Neural crest cell (in vitro differentiated cells): ENCODE measurements at places on chromosomes 6 and 20. TPM values are rescaled to one million over a fixed set of nuclear protein-coding genes. Genes with fewer than 3 reads are reported as not detected.

DNA sequence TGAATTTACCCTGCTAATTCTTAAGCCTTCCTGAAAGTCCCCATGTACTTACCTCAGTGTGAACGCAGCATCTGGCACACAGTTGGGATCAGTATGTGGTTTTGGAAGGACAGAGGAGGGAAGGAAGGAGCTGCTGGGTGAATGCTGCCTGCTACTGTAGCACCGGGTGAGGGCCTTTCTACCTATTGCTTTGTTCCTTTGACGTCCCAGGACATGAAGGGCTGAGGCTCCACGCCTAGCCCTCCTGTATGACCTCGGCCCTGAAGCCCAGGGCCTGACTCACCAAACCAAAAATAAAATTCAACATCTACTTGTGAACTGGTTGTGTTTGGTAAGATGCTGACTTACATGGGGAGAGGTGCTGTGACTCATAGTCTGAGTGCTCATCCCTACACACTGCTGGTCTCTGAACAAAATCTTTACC lies 51.1 kb downstream of the ARID1B start:
- H3K27me3 ChIP-seq = no peaks in the 10 kb centered on the region
- no peak for DNase-seq
- H3K4me3 ChIP-seq = no peak overlapping the region
- H3K4me1 ChIP-seq = peaks cover 51% of the 10 kb centered on the region

DNA sequence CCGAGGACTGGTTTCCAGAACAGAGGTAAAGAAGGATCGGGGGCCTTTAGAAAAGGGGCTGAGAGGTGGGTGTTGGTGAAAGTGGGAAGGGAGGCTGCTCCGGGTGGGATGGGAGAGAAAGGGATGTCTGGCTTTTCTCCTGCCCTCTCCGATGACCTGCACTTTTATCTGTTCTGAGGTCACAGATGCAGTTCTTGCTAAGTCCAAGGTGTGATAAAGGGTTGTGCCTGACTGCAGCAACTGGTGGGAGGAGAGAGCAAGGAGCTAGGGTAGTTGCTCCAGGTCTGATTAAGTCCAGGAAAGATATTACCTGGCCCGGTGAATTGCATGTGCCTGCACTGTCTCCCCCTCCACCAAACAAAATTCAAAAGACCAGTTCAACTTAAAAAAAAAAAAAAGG lies 145.6 kb upstream of the SOX4 start:
- peaks cover 8% of the 10 kb centered on the region for H3K4me1 ChIP-seq
- DNase-seq = no peak
- no peak overlapping the region for H3K27ac ChIP-seq
- no peaks in the 10 kb centered on the region for H3K36me3 ChIP-seq
- no peaks in the 10 kb centered on the region for H3K27me3 ChIP-seq

GRCh38 chr20:6595704-6596103 lies 171.8 kb upstream of the BMP2 start:
- no peak overlapping the region for H3K4me3 ChIP-seq
- H3K27ac ChIP-seq = no peak overlapping the region
- peaks cover 10% of the 10 kb centered on the region for H3K4me1 ChIP-seq
- no peaks in the 10 kb centered on the region for H3K27me3 ChIP-seq
- no peak for DNase-seq

Gene C4A
- 5.6 and 10.1 TPM in 2 replicates for total RNA-seq

Gene COL9A1
- total RNA-seq = 28.6 and 30.8 TPM in 2 replicates

DNA sequence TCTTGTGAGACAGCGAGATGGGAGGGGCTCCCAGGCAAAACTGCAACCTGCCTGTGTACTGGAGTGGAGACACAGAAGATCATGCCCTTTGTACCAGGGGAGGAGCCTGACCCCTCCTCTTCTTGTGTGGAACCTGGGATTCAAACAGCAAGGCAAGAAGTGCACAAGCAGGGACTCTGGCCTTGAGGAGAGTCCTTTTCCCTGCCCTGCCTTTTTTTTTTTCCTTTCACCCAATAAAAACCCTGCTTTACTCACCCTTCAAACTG lies 251.8 kb upstream of the OPRM1 start:
- DNase-seq = no peak
- no peak overlapping the region for H3K4me3 ChIP-seq
- no peaks in the 10 kb centered on the region for H3K27me3 ChIP-seq
- no peaks in the 10 kb centered on the region for H3K36me3 ChIP-seq

Gene PIGU
- total RNA-seq = 54.9 and 55.5 TPM in 2 replicates

Gene VWA7
- total RNA-seq = 2.0 and 2.7 TPM in 2 replicates

- H3K4me3 ChIP-seq = no peak overlapping the region
- no peaks in the 10 kb centered on the region for H3K27me3 ChIP-seq
- H3K4me1 ChIP-seq = peaks cover 13% of the 10 kb centered on the region
Observed at GRCh38 chr20:8951164-8951563, 117.7 kb upstream of the PLCB4 start.

DNA sequence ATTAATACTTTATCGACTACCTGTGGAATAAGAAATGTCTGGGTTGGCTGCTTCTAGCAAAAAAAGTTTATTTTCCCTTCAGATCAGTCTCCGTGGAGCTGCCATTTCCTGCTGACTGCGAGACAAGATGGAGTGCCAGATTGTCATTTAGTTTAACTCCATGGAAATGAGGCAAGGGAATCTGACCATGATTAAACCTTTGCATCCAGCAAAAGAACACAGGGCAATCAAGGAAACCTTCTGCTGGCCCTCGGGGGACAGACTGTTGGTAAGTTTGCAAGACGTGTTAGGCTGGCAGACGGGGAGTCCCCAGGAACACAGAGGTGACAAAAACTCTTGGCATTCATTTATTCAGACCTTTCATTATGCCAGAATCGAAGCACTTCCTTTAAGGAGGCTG lies 52.2 kb upstream of the SPACA1 start:
- peaks cover 32% of the 10 kb centered on the region for H3K4me1 ChIP-seq
- DNase-seq = no peak
- no peaks in the 10 kb centered on the region for H3K36me3 ChIP-seq
- no peaks in the 10 kb centered on the region for H3K27me3 ChIP-seq
- peak overlapping the region; percentile 65 for H3K27ac ChIP-seq
- no peak overlapping the region for H3K4me3 ChIP-seq

Gene FBXO5
- total RNA-seq = 56.3 TPM in 2 replicates

GRCh38 chr20:42276718-42277602 lies 658.8 kb upstream of the CHD6 start:
- H3K27ac ChIP-seq = no peak overlapping the region
- DNase-seq = no peak
- peaks cover 13% of the 10 kb centered on the region for H3K27me3 ChIP-seq
- no peaks in the 10 kb centered on the region for H3K36me3 ChIP-seq
- no peaks in the 10 kb centered on the region for H3K4me1 ChIP-seq

Gene PRL
- not detected in 2 replicates for total RNA-seq

DNA sequence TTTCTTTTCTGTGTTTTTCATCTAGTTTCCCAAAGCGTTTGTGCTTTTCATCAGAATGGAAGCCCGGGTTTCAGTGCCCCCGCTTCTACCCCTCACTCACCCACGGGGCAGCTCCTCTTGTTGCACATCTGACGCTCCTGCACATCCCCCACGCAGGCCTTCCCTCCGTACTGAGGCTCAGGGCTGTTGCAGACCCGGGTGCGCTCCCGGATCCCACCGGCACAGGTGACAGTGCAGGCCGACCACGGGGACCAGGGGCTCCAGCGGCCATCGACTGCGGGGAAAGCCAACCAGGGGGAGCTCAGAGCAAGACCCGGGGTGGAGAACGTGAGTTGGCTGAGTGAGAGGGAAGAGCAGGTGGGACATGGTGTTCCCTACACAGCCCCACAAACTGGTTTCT lies 19.0 kb downstream of the THBS2 start:
- H3K36me3 ChIP-seq = peaks cover 5% of the 10 kb centered on the region
- H3K4me1 ChIP-seq = peaks cover 5% of the 10 kb centered on the region
- no peaks in the 10 kb centered on the region for H3K27me3 ChIP-seq
- H3K4me3 ChIP-seq = no peak overlapping the region
- DNase-seq = no peak
- H3K27ac ChIP-seq = no peak overlapping the region

GRCh38 chr6:21596949-21597682 lies 3.6 kb downstream of the SOX4 start:
- H3K36me3 ChIP-seq = peaks cover 43% of the 10 kb centered on the region
- H3K4me3 ChIP-seq = peak overlapping the region; percentile 98
- peaks cover 3% of the 10 kb centered on the region for H3K27me3 ChIP-seq
- DNase-seq = no peak
- peaks cover 41% of the 10 kb centered on the region for H3K4me1 ChIP-seq

DNA sequence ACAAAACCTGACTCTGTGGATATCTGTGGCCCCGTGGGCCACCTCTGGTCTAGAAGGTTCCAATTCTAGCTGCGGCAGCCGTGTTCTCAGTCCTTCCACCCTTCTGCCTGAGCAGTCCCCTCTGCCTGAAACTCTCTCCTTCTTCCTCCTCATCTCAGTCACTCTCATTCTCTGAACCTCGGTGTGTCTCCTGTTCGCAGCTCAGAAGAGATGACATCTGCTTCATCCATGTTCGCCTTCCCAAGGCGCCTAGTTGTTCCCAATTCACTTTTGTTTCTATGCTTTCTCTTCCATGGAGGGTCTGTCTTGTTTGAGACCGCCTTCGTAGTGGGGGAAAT lies 95.5 kb downstream of the CEBPB start:
- no peak overlapping the region for H3K4me3 ChIP-seq
- peaks cover 17% of the 10 kb centered on the region for H3K4me1 ChIP-seq
- H3K27ac ChIP-seq = peak overlapping the region; percentile 57

Gene C6orf15
- total RNA-seq = not detected in 2 replicates

DNA sequence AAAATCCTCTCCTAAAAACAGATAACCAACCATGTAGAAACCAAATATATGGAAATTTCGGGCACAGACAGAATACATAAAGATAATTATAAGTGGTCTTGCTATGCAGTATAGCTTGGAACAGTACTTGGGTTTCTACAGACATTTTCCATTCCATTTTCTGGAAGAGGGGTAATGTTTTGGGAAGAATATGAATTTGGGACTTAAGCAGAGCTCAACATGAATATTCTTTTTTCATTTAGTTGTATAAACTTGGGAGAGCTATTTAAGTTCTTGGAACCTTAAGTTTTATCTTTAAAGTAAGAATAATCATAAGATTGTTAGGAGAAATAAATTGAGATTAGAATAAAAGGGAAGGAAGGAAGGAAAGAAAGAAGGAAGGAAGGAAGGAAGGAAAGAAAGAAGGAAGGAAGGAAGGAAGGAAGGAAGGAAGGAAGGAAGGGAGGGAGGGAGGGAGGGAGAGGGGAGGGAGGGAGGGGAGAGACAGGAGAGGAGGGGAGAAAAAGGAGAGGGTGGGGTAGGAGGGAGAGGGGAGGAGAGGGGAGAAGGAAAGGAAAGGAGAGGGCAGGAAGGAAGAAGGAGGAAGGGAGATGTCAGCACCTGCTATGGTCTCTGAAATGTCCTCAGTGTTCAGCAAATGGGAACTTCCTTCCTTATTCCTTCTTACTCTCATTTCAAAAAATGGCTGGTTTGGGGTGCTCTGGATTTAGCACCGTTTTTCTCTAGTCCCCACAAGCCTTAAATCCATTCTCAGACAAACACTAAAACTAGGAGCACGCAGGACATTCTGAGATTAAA lies 248.3 kb downstream of the LY86 start:
- no peaks in the 10 kb centered on the region for H3K4me1 ChIP-seq
- no peak overlapping the region for H3K4me3 ChIP-seq
- H3K27me3 ChIP-seq = peaks cover 24% of the 10 kb centered on the region
- no peaks in the 10 kb centered on the region for H3K36me3 ChIP-seq
- no peak overlapping the region for H3K27ac ChIP-seq

GRCh38 chr6:138689849-138690248 lies 83.7 kb upstream of the CCDC28A start:
- H3K27ac ChIP-seq = no peak overlapping the region
- peaks cover 10% of the 10 kb centered on the region for H3K4me1 ChIP-seq
- peak overlapping the region; percentile 9 for H3K4me3 ChIP-seq
- no peaks in the 10 kb centered on the region for H3K36me3 ChIP-seq
- H3K27me3 ChIP-seq = peaks cover 25% of the 10 kb centered on the region

Gene SLC17A3
- not detected in 2 replicates for total RNA-seq

- peaks cover 8% of the 10 kb centered on the region for H3K27me3 ChIP-seq
- H3K27ac ChIP-seq = peak overlapping the region; percentile 98
- no peak for DNase-seq
- H3K4me1 ChIP-seq = peaks cover 34% of the 10 kb centered on the region
- peak overlapping the region; percentile 99 for H3K4me3 ChIP-seq
Observed at GRCh38 chr6:70412252-70413113, 825 bp upstream of the FAM135A start.

GRCh38 chr20:23690581-23690980 lies 1.7 kb upstream of the CST4 start:
- no peak for DNase-seq
- H3K4me3 ChIP-seq = no peak overlapping the region
- H3K4me1 ChIP-seq = no peaks in the 10 kb centered on the region
- no peaks in the 10 kb centered on the region for H3K36me3 ChIP-seq
- no peak overlapping the region for H3K27ac ChIP-seq
- H3K27me3 ChIP-seq = peaks cover 8% of the 10 kb centered on the region

Gene CST2
- total RNA-seq = not detected in 2 replicates

Gene PHF1
- total RNA-seq = 63.5 and 70.5 TPM in 2 replicates

DNA sequence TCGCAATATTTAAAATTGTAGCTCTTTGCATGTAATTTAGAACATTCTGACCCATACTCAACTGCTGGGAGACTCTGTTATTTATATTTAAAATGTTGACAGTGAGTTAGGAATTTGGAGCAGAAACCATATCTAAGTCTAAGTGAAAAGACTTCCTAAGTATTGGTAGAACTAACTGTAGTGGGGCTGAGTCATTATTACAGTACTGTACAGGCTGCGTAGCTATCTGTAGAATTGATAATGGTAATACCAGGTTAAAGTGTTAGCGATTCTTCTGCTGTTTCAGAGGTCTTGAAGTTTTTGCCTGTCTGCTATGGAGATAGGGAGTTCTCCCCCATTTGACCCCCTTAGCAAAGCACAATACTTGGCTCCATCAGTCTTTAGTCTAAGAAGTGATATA lies 3.6 kb downstream of the TOP1 start:
- peak overlapping the region; percentile 96 for H3K4me3 ChIP-seq
- no peak for DNase-seq
- no peaks in the 10 kb centered on the region for H3K27me3 ChIP-seq
- H3K27ac ChIP-seq = no peak overlapping the region

DNA sequence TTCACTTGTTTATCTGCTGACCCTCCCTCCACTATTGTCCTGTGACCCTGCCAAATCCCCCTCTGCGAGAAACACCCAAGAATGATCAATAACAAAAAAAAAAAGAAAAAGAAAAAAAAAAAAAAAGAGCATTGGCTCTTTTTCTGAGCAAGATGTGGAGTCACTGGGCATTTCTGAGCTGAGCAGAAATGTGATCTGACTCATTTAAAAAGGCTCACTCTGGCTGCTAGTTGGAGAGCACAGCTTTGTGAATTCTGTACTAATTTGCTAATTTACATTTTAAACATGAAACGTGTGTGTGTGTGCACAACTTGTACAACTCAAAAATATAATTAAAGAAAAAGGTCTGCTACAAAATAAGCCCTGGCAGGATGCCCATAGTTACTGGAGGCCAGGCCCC lies 20.2 kb downstream of the SCML4 start:
- peaks cover 33% of the 10 kb centered on the region for H3K4me1 ChIP-seq
- H3K27ac ChIP-seq = no peak overlapping the region
- DNase-seq = no peak

- peaks cover 54% of the 10 kb centered on the region for H3K4me1 ChIP-seq
- peaks cover 7% of the 10 kb centered on the region for H3K27me3 ChIP-seq
- H3K4me3 ChIP-seq = peak overlapping the region; percentile 95
Observed at GRCh38 chr20:43460172-43460829, 2.6 kb downstream of the SRSF6 start.
